ENCODE measurements at places on chromosomes 1 and 21.

DNA sequence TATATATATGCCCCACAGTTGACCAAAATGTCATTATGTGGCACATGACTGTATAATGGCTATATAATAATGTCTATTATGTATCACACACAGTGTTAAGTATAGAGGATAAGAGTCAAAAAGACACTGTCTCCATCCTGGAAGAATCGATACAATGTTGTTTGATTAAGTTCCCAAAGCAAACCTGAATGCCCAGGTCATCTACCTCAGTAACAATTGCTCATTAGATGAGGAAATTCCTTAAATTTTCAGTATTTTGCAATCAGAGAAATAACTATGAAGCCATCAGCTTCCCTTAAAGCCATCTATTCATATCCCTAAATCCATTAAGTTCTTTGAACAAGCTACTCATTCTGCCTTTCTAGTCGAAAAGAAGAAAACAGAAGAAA lies 10.0 kb downstream of the FOXJ3 start:
- DNase-seq: no peak

- DNase-seq: no peak
These were observed 102.9 kb downstream of the ACTL8 start for GRCh38 chr1:17857996-17858395.

DNA sequence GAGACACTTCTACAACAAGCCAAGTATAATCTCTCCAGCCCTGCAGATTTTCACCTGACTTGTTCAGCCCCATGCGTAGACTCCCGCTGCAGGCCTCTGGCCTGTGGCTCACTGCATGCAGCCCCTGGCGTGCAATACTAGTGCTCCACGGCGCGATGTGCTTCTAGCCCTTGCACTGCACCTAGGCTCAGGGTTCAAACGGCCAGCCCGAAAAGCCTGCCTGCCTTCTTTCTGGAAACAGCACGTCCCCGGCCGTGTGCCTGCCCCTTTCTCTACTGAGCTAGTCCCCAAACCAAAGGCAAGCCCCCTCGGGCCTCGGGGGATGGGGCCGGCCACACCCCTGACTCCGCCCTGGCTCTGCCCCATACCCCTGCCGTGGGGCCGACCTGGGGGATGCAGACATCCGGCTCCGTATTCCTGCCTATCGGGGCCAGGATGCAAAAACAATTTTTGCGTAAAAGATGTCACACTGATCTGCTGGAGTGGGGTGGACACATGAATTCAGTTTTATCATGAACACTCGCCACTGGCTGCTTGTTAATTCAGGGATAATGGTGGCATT lies 26.3 kb upstream of the TRAPPC10 start:
- DNase-seq: no peak

DNA sequence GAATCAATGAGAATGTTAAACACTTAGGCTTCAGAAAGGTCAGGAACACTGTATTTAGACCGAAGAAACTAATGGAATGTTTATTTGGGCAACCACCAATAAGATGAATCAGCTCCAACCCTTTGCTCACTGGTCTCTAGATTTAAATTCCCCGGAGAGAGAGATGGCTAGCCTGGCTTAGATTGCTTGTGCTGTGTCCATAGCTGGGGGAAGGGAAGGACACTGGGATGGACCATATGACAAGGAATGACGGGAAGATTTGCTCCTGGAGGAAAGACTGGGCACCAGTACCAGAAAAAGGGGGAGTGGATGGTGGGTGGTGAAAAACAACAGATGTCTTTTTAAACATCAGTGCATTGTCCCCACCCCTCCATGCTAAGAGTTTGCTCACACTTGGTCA lies 426.6 kb downstream of the DUSP10 start:
- no peak for DNase-seq

- no peak for DNase-seq
These were observed 3.8 kb downstream of the CCN1 start for GRCh38 chr1:85584264-85584781.

- DNase-seq: no peak
These were observed 9.7 kb upstream of the IGFN1 start for GRCh38 chr1:201180901-201181300.

GRCh38 chr1:156760092-156760795 lies 7.1 kb upstream of the PRCC start:
- DNase-seq: no peak

DNA sequence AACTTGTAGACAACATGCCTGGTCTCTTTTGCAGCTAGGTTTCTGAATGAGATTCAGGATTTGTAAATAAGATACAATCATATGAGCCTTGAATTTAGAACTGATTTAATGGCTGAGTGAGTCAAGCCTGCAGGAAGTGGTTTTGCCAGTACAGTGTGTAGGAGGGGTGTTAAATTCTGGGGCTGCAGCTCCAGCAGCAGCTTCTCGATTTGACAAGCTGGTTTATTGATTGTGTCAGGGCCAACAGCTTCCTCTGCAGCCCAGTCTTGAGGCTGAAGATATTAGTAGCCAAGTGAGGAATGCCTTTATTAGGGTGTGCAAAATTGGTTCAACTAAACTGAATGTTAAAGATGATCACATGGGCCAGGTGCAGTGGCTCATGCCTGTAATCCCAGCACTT lies 11.5 kb upstream of the PLA2G5 start:
- no peak for DNase-seq

DNA sequence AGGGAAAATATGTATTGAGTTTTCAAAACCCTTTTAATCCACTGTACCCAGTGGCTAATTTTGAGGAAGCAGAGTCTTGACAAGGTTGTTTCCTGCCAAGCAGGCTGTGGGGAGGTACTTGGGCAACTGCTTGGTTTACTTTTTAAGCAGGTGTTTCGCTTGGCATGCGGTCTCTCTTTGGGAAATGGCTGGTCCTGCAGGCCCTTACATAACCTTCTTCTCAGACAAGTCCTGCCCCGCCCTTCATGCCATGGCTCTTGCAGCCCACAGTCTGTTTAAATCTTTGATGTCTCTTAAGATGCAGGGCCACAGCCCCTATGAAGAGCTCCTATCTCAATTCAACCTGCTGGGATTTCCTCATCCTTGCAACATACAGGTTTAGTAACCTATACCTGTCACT lies 36.0 kb upstream of the ABCD3 start:
- no peak for DNase-seq

DNA sequence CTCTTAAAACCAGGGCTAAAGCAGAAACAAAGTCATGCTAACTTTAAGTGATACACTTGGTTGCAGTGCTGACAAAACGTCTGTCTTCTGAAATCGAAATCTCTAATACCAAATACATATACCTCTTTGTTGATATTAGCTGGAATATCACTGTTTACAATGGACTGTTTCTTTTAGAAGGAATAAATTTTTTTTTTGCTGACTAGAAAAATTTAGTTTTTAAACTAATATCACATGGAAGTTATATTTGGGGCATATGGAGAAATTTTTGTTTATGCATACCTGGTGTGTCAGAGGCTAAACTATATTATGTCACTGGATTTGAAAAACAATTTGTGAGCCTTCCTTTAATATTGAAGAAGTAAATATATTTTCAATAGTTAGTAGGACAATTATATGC lies 39.1 kb downstream of the USP25 start:
- DNase-seq: no peak

GRCh38 chr1:96596226-96596922 lies 125.2 kb upstream of the PTBP2 start:
- DNase-seq: no peak

DNA sequence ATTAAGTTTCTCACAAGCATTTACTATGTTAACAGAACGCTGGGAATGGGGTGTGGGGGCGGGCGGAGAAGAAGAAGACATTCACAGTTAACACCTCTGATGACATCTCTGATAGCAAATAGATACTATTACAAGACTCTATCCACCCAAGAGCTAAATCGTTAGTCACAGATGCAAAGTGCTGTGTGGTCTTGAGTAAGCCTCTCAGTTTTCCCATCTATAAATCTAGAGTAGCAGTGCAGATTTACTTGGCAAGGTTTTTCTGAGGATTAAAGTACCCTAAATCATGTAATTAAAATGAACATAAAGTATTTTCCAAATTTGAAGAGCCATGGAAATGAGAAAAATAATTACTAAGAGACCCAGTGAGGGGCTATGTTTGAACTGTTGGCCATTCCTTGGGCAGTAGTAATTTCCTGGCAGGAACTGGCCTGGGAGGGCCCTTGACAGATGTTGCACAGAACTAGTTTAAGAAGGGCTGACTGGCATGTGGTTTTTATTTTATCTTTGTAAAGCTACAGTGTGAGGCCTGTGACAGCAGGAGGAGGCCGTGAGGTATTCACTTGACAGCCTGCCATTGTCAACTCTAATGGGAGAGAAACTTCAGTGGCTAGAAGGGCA lies 58.7 kb upstream of the APOBEC4 start:
- no peak for DNase-seq

DNA sequence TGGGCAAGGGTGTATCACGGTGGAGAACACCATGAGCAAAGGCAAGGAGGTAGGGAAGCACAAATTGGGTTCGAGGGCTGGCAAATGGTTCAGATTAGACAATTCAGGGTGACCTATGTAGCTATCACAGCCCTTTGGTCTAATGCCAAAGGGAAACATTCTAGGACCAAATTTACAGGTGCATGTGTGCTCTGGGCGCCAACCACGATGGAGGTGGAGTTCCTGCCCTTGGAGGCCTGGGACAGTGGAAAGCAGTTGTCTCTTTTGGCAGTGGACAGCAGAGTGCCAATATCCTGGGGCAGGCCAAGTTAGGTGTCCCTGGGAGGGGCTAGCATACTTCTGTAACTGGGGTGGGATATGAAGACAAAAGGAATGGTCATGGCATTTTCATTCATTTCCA lies 40.1 kb downstream of the IGFN1 start:
- no peak for DNase-seq

GRCh38 chr1:14242123-14242522 lies 356.4 kb upstream of the KAZN start:
- no peak for DNase-seq

GRCh38 chr1:187985897-187986654 lies 1157.3 kb downstream of the PLA2G4A start:
- DNase-seq: no peak

- no peak for DNase-seq
These were observed 38.2 kb downstream of the RABGAP1L start for GRCh38 chr1:174197547-174197946.

DNA sequence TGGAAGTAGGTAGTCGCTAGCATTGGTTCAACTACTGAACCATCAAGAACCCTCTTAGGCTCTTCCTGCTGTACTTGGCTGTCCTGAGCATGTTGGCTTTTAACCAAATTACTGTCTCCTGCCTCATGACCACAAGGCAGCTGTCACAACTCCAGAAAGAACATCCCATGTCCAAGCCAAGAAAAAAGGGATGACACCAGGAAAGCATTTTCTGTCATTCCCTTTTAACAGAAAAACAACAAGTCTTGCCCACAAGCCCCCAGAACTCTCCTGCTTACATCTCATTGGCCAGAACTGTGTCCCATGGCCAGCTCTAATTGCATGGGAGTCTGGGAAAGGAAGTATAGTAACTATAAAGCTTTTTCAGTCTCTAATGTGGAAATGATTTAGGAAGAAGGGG lies 2.4 kb upstream of the RNU5D-1 start:
- no peak for DNase-seq

GRCh38 chr1:10677491-10678391 lies 118.7 kb downstream of the CASZ1 start:
- DNase-seq: no peak

DNA sequence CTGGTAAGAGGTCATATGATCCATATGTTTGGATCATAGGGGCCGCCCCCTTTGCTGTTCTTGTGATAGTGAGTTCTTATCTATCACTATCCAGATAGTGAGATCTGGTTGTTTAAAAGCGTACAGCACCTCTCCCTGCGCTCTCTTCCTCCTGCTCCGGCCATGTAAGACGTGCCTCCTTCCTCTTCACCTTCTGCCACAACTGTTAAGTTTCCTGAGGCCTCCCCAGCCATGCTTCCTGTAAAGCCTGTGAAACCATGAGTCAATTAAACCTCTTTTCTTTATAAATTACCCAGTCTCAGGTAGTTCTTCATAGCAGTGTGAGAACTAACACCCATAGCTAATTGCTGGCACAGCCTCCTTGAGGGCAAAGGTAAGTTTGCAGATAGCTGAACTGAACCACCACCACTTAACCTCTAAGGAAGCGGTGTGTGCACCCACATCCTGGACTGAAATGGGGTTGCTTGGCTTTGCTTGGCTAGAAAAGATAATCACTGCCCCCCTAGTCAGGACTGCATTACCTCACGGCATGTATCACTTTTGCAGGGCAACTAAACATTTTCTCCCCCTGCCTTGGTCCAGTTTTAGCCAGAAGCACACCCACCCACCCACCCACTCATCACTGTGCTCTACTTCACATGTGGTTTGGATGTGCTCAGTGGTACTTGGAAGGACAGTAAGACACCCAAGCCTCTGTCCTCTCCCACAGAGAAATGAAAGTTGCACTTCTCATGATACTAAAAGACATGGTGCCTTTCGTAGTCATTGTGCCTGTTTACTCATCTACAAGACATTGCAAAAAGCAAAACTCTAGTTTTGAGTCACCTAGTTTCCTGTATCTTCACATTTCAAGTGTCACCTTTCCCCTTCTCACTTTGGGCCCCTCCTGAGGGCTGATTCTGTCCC lies 23.1 kb upstream of the PTAFR start:
- peak; percentile 59 for DNase-seq

DNA sequence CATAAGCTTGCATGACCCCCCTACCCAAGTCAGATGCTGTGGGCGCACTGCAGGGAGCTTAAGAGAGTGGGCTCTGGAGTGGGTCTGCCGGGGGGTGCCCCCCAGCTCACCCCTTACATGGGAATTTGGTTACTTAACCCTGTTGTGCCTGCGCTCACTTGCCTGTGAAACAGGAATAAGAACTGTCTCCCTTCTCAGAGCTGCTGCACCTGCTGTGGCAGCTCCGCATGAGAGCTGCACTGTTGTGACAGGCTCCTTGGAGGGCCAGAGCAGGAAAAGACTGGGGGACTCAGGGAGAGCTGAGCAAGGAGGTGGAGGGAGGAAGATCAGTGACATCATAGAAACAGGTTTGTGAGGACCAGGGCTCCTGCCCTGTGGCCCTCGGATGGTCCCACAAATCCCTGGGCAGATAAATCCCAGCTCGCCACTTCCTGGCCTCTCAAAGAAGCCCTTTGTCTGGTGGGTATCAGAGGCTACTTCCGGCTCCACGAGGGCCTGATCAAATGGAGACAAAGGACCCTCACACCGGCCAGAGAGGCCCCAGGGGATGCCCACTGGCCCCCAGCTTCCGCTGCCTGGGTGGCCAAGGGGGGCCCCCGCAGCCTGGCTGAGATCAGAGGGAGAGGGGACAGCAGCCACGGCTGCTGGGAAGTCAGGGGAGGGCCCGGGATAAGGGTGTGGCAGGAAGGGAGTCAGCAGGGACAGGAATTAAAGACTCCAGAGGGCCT lies 28.9 kb upstream of the LAPTM5 start:
- no peak for DNase-seq

- no peak for DNase-seq
These were observed 9.3 kb downstream of the MIER1 start for GRCh38 chr1:66933887-66934700.

Measured in GM12891 (cell line).